ENCODE measurements at places on chromosomes 3 and 15.

DNA sequence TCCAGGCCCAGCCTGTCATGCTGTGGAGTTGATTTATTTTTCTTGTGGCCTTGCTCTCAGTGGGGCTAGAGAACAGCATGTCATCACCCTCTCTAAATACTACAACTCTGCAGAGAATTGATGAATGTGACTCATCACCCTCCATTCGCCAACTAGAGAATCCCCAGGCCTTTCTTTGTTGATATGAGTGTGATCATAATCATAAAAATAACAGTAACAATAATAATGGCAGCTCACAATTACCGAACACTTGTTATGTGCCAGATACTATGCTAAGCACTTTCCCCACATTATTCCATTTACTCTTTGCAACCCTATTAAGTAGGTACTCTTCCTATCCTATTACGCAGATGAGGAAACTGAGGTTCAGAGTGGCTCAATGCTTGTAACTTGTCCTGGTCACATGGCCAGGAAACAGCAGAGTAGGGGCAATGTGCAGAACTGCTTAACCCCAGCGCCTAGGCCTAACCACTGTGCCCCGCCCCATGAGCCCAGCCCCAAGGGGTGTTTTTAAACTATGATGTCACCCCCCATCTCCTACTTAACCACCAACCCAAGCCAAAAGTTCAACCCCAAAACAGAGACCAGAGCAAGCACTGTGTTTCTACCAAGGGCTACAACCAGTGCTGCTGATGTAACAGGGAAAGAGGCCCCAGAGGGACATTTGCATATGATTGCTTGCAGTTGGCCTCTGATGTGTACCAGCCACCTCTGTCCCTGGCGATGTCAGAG lies 104.5 kb downstream of the ADCY5 start:
- no peak for DNase-seq

- DNase-seq: no peak
Observed at GRCh38 chr15:101240358-101240757, 11.5 kb downstream of the CHSY1 start.

DNA sequence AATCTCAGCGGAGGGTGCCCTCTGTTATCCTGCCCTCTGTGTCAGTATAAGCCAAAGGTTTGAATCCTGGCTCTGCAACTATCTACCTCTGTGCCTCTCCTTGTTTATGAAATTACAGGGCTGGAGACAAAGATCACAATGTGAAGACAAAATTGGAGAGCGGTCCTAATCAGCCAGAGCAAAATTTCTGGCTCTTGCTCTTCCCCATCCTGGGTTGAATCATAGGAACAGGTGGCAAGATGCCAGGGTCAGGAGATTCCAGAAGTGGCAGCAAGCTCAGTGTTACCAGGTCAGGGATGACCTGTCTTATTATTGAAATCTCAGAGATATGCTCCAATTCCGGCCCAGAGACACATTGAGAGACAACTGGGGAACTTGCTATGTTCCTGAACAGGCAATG lies 2.3 kb upstream of the CCR2 start:
- no peak for DNase-seq

DNA sequence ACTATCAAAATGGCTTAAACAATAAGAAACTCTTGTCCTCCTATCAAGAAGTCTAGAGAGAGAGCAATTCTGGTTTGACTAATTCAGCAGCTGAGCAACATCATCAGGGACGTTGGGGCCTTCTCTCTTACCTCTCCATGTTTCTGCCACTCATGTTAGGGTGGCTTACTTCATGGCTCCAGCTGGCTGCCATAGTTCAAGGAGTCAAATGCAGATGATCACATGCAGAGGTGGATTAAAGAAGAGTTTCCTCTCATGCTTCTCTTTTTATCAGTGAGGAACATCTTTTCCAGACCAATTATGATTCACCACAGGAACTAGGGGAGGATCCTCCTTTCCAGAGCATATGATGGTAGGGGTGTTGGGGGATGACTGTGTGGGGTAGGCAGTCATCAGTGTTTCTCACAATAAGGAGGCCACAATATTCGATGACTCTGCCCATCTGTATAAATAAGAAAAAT lies 45.5 kb downstream of the NEK11 start:
- no peak for DNase-seq

- no peak for DNase-seq
Observed at GRCh38 chr15:97126553-97127233, 796.2 kb downstream of the NR2F2 start.

GRCh38 chr3:162586591-162586990 lies 1090.0 kb downstream of the OTOL1 start:
- no peak for DNase-seq

- DNase-seq: no peak
Observed at GRCh38 chr15:60804551-60804950, 325.6 kb upstream of the ICE2 start.

DNA sequence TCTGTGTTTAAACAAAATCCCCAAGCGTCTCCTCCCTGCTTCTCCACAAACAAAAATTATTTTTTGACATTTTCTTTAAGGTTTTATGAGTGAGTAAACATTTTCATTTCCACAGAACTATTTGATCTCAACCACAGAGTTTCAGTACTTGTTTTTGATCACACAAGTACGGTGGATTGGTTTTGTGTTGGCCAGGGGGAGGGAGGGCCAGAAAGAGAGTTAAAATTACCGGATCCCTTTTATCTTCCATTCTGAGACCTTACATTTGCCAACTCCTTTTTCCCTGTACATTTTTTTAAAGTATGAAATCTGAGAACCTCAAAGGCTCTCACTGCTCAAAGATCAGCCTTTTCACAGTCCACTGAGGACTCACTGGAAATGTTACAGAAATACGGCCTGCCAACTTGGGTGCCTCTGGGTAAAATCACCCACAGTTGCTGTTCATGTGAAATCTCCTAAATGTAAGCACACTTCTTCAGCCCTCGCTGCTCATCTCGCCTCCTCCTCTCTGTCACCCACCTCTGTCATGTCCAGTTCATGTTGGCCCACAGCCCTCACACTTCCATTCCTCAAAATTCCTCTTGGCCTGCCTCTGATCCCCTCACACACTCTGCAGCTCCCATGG lies 1.7 kb downstream of the HOMER2 start:
- DNase-seq: peak; percentile 87

DNA sequence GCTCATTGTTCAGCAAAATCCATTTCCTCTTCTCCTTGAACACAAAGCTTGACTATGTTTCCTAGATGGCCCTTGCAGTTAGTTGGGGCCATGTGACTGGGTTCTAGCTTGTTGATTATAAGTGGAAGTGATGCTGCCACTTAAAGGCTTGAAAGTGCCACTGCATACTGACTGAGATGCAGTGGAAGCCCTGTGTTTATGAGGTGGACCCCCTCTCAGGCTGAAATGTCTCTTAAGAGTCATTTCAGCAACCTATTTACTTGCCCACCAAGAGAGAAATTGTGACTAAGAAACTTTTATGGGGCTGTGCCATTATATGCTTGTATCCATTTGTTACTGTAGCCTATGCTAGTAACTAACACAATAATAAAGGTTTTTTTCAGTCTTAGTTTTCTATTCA lies 8.4 kb upstream of the ANP32A start:
- DNase-seq: no peak

- DNase-seq: no peak
Observed at GRCh38 chr15:36334059-36334458, 245.4 kb upstream of the CDIN1 start.

DNA sequence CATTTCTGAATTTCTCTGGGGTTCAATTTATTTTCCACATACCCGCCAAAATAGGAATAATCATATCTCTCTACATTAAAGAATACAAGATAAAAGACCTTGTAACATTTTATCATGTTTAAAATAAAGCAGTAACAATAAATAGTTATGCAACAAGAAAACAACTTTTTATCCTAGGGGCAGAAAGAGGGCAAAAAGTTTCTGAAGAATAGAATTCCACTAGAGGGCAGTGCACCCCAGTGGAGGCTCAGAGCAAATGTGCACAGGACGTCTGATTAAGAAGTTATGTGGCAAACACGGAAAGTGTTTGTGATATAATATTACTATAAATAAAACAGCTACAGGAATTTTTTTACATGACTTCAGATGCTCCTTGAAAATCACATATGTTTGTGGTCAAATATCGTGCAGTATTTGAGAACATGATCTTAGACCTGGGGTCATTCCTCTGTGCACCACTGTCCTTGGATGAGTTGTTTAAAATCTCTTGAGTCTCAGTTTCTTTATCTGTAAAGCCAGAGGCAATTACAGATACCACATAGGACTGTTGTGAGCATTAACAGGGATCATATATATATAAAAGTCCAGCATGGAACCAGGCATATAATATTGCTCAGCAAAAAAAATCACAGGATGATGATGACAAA lies 13.2 kb upstream of the PIK3R4 start:
- no peak for DNase-seq

- DNase-seq: no peak
Observed at GRCh38 chr15:70023769-70024491, 73.8 kb downstream of the TLE3 start.

DNA sequence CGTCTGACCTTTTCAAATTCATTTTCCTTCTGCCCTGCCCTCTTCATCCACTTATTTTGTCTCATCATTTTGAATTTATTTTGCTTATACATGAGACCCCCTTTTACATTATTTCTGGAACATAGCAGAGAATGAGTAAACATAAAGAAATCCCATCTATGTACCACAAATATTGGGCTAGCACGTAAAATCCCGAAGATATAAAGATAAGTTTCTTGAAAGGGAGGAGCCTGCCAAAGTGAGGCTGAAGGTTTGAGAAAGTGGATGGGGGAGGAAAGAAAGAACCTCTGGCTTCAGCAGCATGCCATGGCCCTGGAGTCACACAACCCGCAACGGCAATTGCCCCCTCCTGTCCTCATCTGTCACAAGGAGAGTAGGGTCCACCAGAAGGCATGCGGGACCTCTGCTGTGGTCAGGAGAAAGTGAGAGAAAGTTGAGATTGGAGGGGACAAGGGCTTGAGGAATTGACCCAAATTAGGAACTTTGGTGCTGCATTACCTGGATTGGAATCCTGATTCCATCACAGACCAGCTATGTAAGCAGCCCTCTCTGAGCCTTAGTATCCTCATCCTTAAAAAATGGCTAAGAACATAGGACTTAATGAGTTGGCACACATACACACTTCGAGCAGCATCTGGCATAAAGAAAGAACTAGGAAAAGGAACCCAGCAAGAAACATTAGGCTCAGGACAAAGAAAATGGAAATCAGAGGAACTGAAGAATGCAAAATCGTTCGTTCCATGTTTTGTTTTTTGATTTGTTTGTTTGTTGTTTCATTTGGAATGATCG lies 53.7 kb upstream of the GYG1 start:
- DNase-seq: no peak

GRCh38 chr3:97967966-97968365 lies 4.3 kb downstream of the RIOX2 start:
- no peak for DNase-seq

DNA sequence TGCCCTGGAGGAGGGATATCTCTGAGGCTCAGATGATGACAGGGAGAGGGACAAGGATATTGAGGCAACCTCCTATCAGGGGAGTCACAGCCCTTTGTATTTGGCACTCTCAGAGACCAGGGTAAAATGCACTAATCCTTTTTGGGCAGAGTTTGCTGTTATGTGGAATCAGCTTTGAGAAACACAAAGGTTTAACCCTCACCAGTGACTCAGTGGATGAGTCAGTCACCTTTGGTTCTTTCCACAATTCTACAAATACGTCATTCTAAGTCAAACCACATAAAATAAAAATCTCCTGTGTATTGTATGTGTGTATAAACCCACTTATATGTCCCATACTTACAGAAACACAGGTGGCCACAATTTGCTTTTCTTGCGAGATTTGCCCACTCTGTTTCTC lies 5.1 kb downstream of the LSAMP start:
- no peak for DNase-seq

- peak; percentile 53 for DNase-seq
Observed at GRCh38 chr15:41811432-41812195, 16.3 kb upstream of the JMJD7 start.

DNA sequence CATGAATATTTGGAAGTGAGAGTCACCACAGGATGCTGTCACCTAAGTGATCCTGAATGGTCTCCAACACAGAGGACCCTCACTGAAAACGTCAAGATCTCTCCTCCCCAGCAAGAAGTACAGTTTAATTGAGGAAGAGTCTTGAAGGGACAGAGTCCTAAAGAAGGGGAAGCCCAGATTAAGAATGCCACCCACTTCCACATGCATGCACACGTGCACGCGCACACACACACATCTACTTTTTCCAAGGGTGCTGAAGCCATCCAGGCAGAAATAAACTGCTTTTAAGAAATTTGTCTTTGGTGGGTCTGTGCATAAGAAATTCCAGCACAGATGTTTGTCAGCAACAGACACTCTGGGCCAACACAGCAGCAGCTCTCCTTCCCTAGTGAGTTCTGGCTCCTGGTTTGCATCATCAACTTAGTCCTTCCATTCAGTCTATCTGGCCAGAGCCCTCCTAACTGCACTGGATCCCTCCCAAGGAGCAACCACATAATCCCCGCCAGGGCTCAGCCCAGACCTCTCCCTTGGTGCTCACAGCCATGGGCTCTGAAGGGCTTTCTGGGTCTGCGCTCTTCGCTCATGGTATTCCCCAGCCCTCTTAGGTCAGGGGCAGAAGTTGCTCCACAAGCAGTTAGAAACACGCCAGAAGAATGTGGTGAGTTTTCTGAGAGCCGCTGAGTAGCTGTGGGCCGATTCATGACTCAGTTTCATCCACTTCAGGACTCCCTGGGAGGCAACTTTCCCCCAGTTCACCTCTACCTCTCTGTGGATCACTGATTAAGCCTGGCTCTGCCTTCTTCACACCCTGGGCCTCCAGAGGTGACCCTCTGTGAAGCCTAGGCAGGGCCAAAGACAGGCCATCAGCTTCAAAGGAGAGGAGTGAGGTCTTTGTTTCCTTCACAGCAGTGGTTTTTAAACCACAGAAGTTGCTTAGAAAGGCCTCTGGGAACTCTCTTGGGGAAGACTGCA lies 132.6 kb upstream of the LIPC start:
- DNase-seq: no peak

DNA sequence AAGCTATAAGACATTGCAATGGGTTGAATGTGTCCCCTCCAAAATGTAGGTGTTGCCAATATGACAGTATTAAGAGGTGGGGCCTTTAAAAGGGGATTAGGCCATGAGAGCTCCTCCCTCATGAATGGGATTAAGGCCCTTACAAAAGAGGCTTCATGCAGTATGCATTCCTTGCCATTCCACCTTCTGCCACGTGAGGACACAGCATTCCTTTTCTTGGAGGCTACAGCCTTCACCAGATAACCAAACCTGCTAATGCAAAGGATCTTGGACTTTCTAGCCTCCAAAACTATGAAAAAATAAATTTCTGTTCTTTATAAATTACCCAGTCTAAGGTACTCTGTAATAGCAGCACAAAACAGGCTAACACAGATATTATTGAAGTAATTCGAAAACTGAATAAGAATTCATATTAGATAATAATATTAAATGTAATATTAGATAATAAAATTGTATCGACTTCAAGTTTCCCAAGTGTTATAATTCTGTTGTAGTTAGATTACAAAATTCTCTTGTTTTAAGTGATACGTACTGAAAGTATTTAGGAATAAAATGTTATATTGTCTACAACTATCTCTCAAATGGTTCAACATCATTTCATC lies 29.4 kb upstream of the ATP8B4 start:
- no peak for DNase-seq

DNA sequence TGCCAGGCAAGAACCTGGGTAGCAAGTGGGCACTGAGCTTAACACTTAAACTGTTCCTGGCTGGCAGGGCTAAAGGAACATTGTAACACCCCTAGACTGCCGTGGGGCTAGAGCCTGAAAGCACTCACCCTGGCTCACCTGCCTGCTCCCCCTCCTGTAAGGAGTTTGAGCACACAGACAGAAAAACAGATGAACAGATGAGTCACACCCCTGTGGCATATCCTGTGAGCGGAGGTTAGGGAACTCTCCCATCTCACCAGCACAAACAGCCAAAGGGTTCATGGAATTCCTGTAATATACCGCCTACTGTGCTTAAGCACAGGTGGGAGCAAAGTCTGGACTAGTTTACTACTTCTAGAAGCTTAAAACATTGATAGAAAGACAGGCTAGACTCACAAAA lies 300.1 kb downstream of the ROBO1 start:
- no peak for DNase-seq

All from T-helper 2 cell (primary cell).